ENCODE measurements at places on chromosomes 3 and 15.

DNA sequence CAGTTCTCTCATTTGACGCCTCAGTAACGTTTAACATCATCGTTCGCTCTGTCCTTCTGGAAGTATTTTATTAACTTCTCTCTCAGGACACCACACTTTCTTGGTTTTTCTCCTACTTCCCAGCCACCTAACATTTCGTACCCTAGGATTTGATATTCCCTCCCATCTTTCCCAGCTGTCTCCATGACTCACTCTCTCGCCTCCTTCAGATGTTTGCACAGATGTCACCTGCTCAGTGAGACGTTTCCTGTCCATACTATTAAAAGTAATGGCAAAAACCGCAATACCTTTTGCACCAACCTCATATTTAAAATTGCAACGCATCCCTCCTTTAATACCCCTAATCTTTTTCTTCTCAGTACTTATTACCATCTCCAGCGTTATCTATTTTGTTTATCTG lies 62.1 kb upstream of the SPRED1 start:
- DNase-seq = no peak

- peak; percentile 66 for DNase-seq
Observed at GRCh38 chr3:124800511-124801258, 70.4 kb downstream of the UMPS start.

- peak; percentile 78 for DNase-seq
Observed at GRCh38 chr15:73700041-73700842, 16.1 kb downstream of the CD276 start.

GRCh38 chr3:111904376-111905241 lies 45.5 kb downstream of the PHLDB2 start:
- DNase-seq = no peak

- DNase-seq = no peak
Observed at GRCh38 chr15:67180514-67181191, 73.8 kb downstream of the AAGAB start.

GRCh38 chr3:185207931-185208746 lies 45.7 kb downstream of the EHHADH start:
- no peak for DNase-seq

GRCh38 chr15:61671736-61672135 lies 388.5 kb downstream of the VPS13C start:
- DNase-seq = no peak

DNA sequence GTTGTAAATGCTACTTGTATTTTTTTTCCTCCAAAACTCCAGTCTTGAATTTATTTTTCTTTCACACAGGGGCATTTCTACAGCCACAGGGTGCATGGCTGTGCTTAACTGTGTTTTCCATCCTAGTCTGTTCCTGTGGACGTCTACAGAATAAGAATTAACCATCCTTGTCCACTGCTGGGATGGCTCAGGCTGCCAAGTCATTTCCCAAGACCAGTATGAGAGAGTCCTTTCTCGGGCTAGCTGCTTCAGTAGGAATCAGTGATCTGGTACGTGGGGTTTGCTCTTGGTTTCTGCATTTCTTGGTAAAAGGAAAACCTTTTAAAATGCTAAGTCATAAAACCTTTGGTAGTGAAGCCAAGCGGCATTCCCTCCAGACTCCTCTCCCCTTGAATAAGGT lies 29.8 kb downstream of the CHDH start:
- peak; percentile 70 for DNase-seq

- DNase-seq = no peak
Observed at GRCh38 chr15:101501703-101502373, 12.3 kb upstream of the PCSK6 start.

- no peak for DNase-seq
Observed at GRCh38 chr3:163572856-163573255, 1505.4 kb downstream of the SI start.

DNA sequence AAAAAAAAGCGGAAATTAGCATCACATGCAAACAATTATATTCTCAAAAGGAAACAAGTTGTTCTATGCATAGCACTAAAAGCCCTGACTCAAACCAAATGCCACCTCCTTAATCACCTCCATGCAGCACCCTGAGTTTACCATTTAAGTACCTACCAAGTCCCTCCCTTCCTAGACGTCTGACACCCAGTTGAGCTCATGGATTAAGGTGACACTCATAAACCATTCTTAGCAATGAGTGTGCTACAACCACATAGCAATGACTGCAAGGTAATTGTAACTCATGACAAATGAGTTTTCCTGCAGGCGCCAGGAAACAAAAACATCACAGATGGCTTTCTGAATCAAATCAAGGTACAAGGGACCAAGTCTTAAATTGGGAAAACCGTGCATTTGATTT lies 32.0 kb downstream of the WWTR1 start:
- no peak for DNase-seq

DNA sequence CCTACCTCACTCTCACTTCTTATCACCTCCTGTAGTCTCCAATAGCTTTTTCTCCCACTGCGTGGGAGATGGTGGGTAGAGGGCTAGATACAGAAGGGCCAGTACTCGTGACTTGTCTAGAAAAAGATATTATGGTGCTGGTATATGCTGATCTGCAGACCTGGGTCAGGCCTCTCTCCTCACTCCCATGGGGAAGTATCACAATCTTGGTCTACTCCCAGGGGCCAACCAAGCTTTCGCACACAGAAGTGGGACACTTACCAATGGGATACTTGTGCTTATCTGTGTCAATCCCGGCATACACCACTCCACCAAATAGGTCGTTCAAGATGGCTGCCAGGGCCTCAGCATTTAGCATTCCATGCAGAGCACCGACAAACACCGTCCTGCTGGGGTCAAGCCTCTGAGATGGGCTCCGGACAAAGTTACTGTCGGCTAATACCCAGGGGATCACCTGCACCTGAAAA lies 9.0 kb upstream of the RPS17 start:
- DNase-seq = no peak

- DNase-seq = no peak
Observed at GRCh38 chr3:21294768-21295167, 456.2 kb downstream of the ZNF385D start.

DNA sequence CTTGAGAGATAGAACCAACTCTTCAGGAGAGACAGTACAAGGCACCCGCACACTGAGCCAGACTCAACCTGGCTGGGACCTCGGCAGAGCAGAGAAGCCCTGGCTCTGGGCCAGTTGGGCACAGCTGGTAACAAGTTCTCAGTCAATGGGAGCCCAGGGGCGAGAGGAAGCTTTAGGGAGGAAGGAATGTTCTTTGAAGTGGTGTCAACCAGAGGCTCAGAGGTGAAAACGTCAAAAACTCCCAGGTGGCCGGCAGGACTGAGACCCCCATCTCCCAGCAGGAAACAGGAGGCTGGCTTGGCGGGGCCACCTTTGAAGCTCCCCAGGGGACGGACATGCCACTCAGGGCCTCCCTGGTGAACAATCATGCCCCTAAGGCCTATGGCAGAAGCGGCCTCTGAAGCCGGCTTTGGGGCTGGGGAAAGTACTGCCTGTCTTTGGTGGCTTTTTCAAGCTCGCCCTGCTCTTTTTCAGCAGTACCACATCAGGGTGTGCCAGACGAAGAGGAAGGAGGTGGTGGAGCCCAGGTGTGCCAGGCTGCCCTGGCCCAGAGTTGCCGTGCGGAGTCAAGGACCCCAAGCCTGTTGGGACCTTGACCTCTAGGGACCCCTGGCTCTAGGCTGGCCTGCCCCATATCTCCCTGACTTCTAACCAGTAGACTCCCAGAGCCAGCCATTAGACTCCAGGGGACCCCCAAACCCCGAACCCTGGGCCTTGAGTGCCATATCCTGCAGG lies 16.7 kb upstream of the TBC1D21 start:
- DNase-seq = peak; percentile 11

- peak; percentile 74 for DNase-seq
Observed at GRCh38 chr3:3705090-3705775, 94.0 kb upstream of the LRRN1 start.

DNA sequence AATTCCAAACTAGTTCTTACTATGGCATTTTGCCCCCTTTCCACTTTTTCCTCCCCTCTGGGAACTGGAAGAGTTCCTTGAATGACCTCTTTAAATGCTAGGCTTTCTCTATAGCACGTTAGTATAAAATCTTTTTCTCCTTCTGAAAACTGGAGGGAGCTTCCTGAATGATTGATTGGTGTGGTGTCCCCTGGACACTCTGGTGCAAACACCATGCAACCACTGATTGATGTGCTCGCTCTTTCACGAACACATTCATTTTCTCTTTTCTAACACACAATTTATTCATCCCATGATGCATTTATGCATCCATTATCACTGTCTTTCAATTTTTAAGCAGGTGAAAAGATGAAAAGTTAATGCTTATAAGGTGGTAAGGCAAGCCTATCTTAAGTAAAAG lies 159.1 kb upstream of the NANOGP8 start:
- no peak for DNase-seq

All from pons (tissue), 1 donor.